ENCODE measurements at places on chromosomes 1 and 21. TPM values are rescaled to one million over a fixed set of nuclear protein-coding genes. Genes with fewer than 3 reads are reported as not detected.

Gene PRRX1
- total RNA-seq = 124 TPM

Gene ADAMTSL4
- 28.9 TPM for total RNA-seq

Gene HES5
- 2.0 TPM for total RNA-seq

Gene FABP3
- total RNA-seq = 3,048 TPM

Gene WNT3A
- not detected for total RNA-seq

Gene KRTAP19-2
- not detected for total RNA-seq

DNA sequence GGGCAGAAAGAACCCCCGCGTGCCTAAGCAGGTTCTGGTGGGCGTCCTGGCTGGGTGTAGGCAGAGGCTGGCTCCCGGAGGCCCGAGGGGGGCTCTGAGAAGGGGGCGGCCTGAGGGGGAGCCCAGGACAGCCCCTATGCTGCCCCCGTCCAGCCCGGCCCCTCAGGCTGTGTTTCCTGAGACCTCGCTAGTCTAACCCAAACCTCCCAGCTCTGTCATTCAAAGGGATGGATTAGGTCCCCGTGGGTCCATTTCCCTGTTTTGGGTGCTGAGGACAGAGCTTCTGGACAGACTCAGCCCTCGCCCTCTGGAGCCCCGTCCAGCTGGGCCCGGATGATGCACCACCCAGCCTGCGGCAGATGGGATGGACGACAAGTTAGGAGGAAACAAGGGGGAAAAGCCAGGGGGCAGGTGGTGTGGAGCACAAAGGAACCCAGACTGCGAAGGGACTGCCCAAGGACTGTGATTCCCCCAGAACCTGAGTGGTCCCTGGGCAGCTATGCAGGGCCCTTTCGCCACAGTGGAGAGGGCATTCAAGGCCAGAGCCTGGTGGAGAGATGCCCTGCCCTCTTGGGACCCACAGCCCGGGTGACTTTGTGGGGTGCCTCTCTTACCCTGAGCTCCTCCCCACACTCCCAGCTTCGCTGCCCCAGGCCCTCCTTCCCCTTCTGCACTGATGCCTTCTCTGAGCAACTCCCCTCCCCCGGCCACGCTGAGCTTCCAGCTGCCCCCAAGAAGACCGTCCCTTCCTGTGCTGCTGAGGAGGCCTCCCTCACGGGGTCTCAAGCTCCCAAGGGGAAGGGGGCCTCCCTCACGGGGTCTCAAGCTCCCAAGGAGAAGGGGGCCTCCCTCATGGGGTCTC is 2.8 kb downstream of the HES4 start:
- no peak for DNase-seq

DNA sequence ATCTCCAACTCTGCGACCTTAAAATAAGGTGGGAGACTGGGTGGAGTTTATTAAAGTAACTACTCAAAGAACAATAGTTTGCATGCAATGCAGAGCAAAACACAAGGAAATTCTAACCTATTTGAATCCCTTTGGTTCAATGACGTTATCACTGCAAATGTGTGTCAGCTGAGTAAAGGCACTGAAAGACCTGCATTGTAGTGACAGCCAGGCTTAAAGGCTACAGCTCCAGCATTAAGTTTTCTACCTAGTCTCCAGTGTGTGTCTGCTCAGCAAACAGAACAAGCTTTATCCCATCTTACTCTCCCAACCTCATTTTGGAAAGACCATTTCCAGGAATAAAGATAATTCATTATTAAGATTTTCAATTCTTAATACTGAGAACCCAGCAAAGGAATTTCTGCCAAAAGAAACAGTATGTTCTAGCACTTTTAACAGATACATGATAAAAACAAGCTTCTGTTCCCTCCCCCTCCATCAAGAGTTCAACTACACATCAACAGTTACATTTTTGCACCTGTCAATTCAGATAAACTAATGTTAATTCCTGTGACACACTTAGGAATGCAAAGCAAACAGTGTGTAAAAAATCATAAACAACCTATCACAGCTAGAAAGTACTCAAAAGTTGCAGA is 14.2 kb downstream of the PTP4A2 start:
- no peak for DNase-seq

DNA sequence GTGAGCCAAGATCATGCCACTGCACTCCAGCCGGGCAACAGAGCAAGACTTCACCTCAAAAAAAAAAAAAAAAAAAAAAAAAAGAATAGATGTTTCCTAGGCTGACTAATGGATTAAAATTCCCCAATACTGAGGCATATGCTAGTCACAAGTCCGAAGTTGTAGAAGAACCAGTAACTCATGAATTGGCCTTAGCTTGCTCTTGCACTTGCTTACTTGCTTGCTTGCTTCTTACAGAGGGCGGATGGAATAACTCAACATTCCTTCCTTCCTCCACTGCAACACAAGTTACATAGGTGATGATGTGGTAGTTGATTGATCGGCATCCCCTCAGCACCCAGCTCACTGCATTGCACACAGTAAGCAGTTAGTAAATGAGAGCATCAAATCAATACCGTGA is 2.8 kb upstream of the TARS2 start:
- DNase-seq = no peak

- DNase-seq = no peak
Measured at GRCh38 chr1:196464480-196464941, 143.7 kb downstream of the KCNT2 start.

GRCh38 chr1:11898831-11899467 is 27.3 kb downstream of the KIAA2013 start:
- no peak for DNase-seq

- DNase-seq = no peak
Measured at GRCh38 chr21:16179773-16180172, 450.0 kb downstream of the USP25 start.

- DNase-seq = no peak
Measured at GRCh38 chr21:37800057-37800455, 116.2 kb downstream of the KCNJ6 start.

DNA sequence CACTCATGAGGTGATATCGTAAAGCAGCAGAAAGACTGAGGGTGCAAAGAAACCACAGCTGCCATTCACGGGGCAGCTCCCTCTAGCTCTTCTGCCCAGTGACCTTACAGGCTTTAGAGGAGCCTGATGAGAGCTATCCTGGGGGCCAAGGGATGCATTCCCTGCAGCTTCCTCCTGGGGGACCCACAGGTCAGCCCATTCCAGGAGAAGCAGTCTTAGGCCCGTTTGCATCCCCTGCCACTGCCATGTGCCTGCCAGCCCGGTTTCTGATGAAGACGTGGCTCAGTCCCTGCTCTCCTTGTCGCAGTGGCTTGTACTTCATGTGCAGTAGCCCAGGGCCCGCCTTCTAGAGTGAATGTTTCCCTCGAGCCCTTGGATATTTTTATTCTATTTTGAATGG is 22.8 kb downstream of the ATP5PO start:
- DNase-seq = no peak

GRCh38 chr1:220410611-220411010 is 117.3 kb upstream of the MARK1 start:
- DNase-seq = no peak

GRCh38 chr1:203672346-203672745 is 45.7 kb downstream of the ATP2B4 start:
- peak; percentile 84 for DNase-seq

DNA sequence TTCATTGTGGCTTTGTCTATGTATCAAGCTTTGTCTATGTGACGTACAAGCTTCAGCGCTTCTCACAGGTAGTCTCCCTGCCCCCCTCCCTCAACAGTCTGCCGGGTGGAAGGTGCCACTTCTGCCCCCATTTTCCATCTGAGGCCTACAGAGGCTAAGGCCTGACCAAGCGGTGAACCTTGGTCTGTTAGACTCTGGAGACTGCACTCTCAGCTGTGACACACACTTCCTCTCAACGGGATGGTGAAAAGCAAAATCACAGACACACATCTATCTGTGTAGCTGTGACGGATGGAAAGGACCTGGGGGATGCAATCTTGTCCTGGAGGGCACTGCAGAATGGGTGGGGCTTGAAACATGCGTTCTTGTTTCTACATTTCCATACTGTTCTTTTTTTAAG is 152.9 kb upstream of the EDN2 start:
- DNase-seq = no peak

DNA sequence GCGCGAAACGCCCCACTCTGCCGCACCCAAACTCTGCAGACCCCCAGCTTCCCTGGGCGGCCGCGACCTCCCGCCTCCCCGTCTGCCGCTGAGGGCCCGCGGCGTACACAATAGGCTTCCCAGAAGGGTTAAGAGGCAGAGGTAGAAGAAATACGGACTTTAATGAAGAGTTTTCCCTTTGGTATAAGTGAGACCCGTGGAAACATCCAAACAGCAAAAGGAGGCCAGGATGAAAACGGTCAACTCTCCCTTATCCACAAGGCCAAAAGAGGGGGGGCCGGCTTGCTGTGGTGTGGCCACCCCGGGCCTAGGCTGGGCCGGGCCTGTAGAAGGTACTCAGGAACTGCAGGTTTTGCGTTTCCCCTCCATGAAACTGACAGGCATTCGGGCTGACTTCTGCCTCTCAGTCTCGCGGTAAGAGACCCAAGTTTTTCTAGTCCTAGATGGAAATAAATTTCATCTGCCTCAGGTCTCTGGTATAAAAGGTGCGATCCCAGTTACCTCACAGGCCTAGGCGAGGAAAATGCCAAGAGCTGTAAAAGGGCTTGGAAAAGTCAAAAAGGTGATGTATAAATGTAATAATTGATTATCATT is 671 bp upstream of the PYGO2 start:
- no peak for DNase-seq

DNA sequence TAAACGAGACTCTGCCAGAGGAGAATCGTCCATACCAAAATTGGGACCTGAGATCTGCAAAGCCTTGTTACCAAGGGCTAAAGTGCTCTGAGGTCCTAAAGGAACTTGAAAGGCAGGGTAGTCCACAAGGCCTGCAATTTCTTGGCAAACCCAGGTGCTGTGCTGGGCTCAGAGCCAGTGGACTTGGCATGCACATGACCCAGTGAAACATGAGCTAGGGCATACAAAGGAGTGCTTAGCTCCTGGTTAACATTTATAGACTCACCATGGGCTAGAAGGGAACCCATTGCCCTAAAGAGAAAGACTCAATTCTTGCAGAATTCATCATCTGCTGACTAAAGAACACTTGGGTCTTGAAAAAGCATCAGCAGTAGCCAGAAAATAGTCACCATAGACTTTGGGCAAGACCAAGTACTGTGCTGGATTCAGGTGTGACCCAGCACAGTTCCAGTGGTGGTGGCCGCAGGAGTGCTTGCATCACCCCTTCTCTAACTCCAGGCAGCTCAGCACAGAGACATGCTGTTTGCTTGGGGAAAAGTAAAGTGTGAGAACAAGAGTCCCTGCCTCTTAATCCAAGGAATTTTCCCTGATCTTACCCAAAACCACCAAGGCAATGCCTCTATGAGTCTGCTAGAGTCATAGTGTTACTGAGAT is 1069.4 kb upstream of the ADGRL2 start:
- no peak for DNase-seq

DNA sequence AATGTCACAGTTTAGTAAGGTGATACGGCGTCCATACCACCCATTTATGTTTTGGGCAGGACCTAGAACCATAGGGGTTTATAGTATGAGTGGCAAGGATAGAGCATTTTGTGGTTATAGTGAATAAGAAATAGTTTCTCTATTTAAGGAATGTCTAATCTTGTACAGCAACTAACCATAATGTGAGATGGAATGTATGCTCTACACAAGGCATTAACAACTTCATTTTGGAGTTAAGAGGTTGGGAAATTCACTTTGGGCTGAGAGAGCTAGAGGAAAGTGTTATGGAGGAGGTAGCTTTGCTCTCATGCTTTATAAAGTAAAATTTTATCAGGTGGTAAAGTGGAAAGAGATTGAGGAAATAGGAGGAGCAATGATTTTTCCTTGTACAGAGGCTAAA is 3.0 kb upstream of the MCL1 start:
- no peak for DNase-seq

DNA sequence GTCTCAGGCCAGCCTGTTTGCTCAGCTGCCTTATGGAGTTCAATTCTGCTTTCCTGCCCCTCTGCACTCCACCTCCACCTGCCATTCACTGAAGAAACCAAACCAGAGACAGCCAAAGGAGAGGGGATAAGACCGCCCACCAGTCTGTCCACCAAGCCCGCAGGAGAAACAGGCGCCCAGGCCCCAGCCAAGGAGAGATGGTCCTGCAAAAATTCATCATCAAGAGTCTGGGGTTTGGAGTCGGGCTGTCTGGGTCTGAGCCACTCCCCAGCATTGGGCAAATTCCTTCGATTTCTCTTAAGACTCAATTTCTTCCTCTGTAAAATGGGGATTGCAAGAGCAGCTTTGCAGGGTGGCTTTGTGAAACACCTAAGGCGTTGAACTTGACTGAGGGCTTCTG is 121.4 kb upstream of the RUNX3 start:
- no peak for DNase-seq

DNA sequence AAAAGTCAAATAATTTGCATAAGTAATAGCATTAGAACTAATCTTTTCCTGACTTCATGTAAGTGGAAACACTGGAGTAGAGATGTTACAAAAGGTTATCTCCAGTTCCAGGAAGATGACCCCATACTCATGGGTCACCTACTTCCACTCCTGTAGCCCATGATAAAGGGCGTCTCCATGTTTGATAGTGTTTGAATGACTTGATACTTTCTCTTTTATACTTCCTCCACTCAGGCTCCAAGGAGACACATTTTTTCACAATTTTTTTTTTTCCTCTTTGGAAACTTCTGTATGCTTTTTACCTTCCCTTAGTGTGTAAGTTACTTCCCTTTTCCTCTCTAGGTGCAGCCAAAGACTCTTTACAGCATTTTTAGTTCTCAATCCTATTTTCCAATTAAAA is 382.1 kb upstream of the B3GALT2 start:
- no peak for DNase-seq

DNA sequence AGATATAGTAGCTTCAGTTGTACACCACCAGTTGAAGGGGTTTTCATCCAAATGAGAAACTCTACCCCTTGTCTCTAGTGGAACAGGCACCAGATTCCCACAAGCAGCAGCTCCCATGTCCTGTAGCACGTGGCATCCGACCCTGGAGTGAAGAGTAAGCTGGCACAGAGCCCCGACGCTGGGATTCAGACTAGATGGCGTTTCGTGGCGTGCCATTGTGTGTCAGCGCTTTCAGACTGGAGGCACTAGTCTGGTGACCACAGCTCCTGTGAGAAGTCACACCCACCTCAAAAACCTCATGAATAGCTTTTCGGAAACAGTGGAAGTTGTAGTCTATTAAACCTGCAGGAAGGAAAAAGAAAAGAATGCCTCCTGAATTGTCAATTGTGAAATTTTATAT is 20.2 kb downstream of the RRAGC start:
- DNase-seq = peak; percentile 82

DNA sequence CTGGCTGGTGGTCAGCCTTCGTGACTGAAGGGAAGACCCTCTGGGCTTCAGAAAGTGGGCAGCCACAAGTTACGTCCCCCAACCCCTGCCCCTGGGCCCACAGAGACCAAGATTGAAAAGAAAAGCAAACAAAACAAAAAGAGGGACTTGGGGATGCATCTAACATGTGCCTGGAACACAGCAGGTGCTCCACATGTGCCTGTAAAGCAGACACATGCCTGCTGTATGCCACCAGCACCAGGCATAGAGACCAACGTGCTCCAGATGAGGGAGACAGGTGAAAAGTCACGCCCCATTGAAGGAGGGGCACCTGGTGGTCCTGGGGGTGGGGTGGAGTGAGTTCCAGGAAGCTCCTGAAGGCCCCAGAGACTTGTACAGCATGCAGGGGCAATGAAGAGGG is 11.9 kb downstream of the CDK18 start:
- no peak for DNase-seq

GRCh38 chr1:65075123-65075976 is 72.7 kb upstream of the AK4 start:
- DNase-seq = no peak

- DNase-seq = no peak
Measured at GRCh38 chr1:159746666-159747065, 32.3 kb upstream of the CRP start.
